Colonic mucosa (tissue), 4 donors: ENCODE measurements at places on chromosomes 12 and 14. TPM values are rescaled to one million over a fixed set of nuclear protein-coding genes. Genes with fewer than 3 reads are reported as not detected.

ADGRD1 gene
- total RNA-seq = 3.5 TPM

- DNase-seq = no peak
Observed at GRCh38 chr12:106299202-106299774, 3.2 kb upstream of the TCP11L2 start.

DNA sequence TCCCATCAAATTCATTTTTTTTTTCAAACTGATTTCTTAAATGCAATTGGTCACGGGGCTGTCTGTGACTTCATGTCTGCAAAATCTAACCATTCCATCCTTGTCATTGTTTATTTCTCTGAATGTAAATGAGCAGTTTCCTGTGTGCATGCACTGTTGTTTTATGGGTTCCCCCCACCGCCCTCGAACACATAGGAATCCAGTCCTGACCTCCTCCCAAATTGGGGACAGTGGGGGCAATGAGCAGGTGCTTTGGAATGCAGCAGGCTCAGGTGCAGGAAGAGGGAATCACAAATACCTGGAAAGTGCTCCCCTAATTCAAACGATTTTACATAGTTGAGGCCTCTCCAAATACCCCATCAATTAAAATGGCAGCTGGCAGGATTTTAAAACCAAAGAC lies 62.6 kb upstream of the ESRRB start:
- no peak for DNase-seq

DNA sequence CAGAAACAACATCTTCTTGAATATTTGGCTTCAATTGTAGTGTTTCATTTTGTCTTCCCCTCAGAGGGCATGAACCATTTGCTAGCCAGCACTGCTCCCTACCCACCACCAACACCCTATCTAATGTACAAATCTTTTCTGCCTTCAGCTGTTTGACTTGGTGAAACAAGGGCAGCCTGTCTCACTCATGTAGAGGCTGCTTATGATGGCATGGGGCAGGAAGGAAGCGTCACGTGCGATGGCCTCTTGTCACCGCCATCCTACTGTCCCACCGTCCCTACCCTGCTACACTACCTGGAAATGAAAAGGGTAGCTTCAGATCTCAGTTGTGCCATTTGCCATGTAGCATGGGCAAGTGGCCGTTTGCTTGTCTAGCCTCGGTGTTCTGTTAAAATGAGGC lies 29.9 kb upstream of the LRTM2 start:
- no peak for DNase-seq

DNA sequence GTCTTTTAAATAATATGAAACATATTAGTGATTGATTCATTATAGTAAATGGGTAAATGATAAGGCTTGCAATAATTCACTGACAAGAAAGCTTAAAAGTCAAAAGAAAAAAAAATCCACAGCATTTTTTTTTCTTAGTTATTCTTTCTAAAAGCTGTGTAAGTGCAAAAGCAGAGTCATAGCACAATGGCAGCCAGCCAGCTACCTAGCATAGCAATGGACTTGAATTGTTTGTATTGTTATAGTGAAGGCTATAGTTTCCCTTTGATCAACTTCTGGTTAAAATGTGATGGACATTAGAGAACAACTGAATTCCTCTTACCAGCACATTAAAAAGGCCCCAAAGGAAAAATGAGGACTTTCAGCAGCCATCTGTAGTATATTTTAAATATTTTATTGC lies 232.1 kb downstream of the NAV3 start:
- DNase-seq = no peak

DNA sequence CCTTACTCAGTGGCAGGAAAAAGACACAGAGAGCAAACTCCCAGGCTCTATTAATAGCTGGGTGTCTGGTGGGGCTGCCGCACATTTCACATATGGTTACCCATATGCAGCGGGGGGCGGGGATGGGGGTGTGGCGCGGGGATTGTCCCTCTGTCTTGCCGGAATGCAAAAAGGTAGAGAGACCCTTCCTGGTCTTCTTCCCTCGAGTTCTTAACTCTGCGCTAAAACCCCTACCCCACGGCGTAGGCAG lies 1.7 kb downstream of the PRMT8 start:
- no peak for DNase-seq

DNA sequence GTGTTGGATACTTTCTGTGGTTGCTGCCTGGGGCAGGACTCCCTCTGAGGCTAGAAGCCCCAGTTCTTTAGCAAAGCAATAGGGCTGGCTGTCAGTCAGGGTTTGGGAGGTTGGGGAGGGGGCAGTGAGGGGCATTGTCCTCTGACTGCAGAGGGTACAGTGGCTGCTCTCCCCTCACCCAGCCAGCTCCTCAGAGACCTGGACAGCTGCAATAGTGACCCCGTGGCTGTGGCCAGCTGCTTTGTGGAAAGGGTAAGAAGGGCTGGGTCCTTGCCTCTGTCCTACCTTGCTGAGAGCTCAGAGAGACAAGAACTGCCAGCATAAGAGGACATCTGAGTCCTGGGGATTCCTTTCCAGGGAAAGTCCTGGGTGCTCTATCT lies 25.8 kb downstream of the PLEKHG3 start:
- no peak for DNase-seq

DNA sequence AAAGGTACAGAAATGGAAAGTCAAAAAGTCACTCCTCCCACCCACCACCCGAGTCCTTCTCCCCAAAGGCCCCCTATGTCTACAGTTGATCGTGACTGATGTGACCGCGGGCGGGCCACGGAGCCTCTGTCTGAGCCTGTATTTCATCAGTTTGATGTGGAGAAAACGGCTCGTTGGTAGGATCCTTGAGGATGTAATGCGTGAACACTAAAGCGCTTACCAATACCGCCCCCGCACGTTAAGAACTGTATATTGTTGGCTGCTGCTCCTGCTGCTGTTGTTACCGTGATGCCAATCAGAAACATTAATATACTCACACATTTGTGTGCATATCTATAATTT lies 24.6 kb upstream of the UBC start:
- DNase-seq = peak; percentile 85

DNA sequence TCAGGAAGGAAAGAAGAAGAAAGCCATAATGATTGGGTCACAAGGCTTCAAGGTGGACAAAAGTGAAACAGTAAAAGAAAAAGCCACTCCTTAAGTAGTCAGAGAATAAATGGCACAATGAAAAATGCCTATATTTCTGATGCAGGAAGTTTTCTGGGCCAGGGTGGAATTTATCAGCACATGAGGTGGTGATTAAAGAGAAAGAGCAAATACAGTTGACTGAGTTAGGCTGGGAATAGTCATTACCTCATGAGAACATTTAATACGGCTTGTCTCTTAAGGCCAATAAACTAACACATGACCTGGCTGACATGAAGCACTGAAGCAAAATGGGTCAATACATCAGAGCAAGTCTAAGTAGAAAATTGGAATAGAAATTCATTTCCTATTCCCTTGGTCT lies 499.7 kb downstream of the TMTC2 start:
- no peak for DNase-seq

DNA sequence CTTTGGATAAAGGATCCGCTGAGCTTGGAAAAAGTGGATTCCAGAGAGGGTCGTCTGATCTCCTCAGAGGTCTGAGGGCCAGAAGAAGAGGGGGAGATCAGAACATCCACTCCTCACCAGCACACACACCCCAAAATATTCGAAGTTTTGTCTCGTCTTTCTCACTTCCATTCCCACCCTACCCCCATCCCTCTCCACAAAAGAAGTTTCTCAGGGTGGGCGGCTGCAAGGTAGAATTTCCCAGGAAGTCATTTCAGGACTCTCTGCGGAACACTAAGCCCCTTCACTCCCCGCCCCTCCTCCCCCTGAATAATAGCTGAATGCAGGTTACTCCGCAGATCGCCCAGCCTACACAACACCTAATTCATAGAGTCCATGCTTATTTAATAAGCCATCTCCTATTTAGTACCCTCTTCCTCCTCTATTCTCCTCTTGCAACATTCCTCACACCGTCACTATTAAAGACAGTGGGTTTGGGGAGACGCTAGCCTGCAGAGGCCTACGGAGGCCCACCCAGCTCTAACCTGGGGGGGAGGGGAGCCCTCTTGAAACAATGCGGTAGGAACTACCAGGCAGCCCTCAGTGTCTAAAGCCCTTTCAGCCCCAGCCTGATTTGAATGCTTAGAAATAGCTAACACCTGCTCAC lies 649 bp upstream of the SALL2 start:
- DNase-seq = no peak

DNA sequence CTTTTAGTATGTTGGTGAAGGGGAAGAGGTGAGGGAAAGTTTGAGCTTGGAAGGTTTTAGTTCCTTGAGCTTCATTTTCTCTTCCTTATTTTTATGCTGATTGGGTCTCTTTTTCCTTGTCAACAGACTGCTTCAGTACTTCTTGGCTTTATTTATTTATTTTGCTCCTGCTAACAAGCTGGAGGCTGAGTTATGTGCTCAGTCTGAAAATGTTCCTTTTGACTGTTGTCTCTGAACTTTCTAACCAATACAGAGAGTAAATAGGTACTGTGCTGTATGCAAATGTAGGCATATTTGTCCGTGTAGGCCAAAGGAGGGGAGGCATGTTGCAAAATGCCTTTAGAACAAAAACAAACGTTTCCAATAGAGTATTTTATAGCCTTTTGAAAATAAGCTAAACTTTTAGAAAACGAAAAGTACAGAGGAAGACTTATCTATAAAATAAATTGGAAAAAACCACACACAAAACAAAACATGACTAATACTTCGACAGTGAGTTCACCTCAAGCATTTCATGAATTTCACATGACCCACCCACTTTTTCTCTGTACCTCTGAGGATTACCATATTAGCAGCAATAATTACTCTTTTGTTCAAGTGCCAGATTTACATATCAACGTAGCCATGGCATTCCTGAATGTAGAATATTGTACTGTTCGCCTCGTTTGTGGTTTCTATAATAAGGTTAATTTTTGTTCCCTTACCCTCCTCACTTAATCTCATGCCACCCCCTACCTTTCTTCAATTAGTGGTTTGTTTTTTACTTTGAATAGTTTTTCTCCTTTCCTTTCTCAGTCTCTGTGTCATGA lies 4.7 kb upstream of the CREBL2 start:
- no peak for DNase-seq

DNA sequence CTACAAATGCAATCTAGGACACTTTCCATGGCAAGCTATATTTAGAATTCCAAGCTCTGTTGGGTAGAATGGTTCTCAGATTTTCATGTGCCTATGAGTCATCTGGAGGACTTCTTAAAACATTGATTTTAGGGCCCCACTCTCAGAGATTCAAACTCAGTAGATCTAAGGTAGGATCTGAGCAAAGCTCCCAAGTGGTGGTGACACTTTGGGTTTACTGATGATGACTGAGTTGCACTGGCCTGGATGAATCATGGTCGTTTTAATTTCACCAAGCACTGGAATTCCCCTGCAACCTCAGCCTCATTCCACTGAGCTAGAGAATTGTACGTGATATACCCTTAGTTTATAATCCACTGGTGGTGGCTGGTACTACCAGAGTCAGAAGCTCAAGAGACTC lies 86.5 kb downstream of the PPM1H start:
- no peak for DNase-seq
